MCF 10A (cell line): ENCODE measurements at places on chromosomes 16 and 17.

GRCh38 chr16:87724490-87725291 lies 41.1 kb downstream of the KLHDC4 start:
- no peak for DNase-seq

DNA sequence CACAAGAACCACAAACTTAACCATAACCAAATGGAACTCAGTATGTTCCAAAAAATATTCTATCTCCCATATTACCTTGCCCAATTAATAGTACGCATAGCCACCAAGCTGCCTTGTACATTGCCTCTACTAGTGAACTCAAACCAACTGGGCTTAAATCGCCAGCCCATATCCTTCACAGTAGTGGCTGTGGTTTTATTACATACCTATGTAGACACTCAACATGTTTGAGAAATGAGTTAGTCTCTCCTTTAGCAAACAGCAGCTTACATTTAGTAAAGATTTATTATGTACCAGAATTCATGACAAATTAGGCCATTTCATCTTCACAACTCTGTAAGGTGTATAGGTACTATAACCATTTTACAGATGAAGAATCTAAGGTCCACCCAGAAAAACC lies 41.4 kb downstream of the GRB2 start:
- peak; percentile 21 for DNase-seq

- no peak for DNase-seq
These were observed 7.0 kb downstream of the CD2BP2 start for GRCh38 chr16:30348113-30348512.

DNA sequence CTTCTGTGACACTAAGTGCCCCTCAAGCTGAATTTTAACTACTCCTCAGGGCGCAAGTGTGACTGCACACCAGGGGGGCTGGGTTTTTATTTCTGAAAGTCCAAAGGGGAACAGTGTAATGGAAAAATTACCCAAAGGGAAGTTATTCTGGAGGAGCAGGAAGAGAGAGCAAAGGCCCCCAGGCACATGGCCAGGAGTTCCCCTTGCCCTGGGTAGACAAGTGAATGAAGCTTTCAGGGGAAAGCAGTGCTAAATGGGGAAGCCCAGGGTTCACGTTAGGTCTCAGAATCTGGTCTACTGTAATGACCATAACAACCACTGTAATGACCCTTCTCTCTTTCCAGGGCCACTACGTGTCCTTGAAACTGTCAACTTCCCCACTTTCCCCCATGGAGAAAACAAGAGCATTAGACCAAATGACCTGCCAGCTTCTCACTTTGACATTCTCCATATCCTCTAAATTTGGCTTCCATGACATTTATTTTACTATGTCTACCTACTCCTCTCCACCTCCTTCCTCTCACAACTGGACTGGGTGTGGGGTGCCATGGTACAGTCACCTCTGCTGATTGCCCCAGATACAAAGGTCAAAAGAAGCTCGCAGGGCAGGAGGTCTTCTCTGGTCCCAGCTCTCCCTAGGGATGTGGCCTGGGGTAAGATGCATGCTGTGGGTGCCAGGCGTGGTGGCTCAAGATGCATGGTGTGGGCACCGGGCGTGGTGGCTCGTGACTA lies 34.1 kb upstream of the MMP2 start:
- DNase-seq = no peak

DNA sequence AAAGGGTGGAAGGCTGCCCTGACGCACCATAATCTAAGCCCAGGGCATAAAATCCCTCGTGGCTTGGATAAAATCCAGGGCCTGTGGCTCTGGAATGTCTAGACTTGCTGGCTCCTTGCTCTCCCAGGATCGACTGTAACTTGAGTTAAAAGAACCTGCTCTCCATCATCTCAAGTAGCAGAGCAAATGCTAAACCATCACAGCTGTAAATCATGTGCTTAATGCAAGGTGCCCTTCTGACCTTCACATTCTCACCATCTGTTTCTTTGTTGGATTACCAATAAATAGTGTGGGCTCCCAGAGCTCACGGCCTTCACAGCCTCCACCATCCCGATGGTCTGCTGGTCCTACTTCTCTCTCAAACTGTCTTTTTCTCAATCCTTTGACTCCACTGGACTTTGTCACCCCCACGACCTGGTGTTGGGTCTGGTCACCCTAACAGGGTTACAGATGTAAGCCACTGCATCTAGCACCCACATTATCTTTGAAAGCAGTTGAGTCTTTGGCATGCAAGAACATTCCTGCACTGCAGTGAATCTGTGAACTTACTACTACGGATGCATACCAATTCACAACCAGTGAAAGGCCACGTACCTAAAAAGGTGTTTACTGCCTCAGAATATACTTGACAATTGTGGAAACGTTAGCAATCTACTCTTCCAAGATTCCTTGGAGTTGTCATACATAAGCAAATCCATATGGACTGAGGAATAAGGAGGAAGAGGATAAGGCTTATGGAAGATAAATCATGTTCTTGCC lies 15.3 kb downstream of the RSL1D1 start:
- peak; percentile 47 for DNase-seq

DNA sequence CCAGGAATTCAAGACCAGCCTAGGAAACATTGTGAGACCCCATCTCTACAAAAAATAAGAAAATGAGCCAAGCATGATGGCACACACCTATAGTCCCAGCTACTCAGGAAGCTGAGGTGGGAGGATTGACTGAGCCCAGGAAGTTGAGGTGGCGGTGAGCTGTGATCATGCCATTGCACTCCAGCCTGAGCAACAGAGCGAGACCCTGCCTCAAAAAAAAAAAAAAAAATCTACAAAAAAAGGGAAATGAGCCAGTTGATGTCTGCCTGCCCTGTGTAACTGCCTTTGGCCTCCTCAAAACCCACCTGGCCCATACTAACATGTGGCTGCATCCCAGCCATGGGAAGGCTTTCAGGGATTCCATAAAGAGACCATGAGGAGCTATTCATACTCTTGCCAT lies 4.5 kb downstream of the RANBP10 start:
- no peak for DNase-seq

DNA sequence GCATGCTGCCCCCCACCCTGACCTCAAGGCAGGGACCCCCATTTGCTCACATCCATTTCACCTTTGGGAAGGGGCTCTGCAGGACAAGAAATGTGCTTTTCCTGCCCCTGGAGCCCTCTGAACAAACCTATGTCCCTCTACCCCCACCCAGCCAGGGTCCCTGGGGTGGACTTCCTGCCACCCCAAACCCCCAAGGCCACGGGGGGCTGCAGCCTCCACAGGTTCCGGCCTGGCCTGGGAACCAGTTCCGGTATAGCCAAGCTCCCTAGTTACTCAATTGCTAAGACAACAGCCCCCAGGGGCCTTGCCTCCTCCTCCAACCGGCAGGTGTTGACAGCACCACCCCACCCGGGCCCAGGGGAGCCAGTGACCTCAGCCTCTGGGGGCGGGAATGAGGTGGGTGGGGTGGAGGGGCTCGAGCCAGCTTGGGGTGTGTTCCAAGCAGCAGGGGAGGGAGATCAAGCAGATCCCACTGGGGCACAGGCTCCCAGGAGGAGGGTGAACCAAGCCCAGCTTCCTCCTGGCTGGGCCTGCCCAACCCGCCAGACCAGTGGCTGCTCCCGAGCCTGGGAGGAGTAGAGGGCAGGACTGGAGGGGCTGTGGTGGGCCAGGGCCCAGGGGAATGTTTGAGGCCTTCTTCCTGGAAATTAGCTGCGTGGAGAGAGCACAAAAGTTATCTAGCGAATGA lies 6.6 kb downstream of the PNMT start:
- no peak for DNase-seq

- no peak for DNase-seq
These were observed 1.2 kb upstream of the TNRC6C start for GRCh38 chr17:77957235-77957856.

DNA sequence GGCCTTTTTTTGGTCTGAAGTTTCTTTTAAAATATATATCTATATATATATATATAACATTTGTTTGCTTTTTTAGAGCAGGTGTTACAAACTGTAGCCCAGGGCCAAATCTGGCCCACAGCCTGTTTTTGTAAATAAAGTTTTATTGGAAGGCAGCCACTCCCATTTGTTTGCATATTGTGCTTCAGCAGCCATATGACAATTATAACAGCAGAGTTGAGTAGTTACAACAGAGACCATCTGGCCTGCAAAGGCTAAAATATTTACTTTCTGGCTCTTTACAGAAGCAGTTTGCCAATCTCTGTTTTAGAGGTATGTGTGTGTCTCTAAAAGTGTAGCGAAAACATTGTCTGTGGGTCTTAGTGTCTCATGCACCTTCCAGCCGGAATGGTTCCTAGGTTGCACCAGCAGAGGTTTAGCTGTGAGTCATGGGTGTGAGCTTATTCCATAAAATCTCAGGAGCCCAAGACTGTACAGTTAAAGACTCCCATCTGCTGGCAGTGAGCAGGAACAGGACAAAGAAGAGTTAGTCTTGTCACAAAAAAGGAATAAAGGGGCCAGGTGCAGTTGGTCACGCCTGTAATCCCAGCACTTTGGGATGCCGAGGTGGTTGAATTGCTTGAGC lies 23.8 kb downstream of the LCMT1 start:
- peak; percentile 36 for DNase-seq

- DNase-seq = peak; percentile 42
These were observed 635 bp downstream of the SCPEP1 start for GRCh38 chr17:56978441-56979090.

- DNase-seq = no peak
These were observed 44.0 kb downstream of the CFAP20 start for GRCh38 chr16:58085171-58085570.

- DNase-seq = no peak
These were observed 1.6 kb upstream of the CCL14 start for GRCh38 chr17:35988164-35988563.

- no peak for DNase-seq
These were observed 37.2 kb downstream of the CDK5R1 start for GRCh38 chr17:32523827-32524552.

DNA sequence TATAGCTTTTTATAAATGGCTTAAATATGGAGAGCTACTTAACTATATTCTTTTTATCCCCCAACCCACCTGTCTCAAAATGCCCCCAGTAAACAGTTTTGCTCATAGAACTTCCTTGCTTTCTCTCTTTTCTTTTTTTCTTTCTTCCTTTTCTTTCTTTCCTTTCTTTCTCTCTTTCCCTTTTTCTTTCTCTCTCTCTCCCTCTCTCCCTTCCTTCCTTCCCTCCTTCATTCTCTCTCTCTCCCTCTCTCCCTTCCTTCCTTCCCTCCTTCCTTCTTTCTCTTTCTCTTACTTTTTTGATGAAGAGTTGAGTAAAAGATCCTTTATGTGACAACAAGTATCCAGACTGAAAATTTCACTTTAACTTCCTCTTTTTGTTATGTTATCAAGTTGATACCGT lies 48.2 kb downstream of the KCNJ2 start:
- no peak for DNase-seq

DNA sequence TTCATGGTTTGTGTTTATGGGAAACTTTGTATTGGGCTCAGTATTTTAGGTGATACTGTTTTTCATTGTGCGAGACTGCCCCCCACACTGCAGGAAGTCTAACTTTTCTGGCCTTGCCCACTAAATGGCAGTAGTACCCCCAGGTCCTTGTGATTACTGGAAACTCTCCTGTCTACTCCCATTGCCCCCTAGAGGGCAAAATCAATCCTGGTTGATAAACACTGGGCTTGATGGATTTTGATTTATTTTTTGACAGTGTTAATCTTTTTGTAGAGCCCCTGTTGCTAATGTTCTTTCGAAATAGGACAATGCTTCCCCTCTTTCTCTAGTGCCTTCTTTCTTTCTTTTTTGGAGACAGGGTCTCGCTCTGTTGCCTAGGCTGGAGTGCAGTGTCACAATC lies 15.5 kb downstream of the METTL9 start:
- DNase-seq = no peak

- peak; percentile 53 for DNase-seq
These were observed 3.9 kb downstream of the ACTG1 start for GRCh38 chr17:81508639-81509206.

DNA sequence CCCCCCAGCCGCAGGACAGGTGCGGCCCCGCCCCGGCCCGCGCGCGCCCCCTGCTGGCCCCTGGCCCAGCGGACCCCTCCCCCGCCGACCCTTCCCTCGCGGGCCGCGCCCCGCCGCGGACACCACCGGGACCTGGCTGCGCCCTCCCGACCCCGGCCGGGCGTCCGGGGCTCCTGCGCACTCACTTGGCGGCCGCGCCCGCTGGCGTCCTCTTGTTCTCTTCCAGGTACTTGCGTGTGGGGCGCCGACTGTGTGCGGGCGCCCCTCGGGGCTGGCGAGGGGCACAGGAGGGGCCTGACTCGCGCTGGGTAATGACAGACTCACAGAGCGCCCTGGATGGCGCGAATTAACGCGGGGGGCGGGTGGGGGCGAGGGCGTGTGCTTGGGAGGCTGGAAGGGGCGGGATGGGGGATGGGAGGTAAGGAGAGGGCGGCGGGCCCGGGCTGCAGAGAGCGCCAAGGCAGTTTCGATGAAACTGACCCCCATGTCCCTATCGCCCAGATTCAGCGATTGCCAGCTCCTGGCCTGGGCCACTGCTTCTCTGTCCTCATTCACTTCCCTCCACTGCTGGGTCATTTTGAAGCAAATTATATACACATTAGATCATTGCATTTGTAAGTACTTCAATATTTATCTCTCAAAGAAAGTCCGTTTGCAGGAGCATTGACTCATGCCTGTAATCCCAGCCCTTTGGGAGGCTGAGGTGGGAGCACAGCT lies 445 bp upstream of the DBNDD1 start:
- DNase-seq = peak; percentile 34

DNA sequence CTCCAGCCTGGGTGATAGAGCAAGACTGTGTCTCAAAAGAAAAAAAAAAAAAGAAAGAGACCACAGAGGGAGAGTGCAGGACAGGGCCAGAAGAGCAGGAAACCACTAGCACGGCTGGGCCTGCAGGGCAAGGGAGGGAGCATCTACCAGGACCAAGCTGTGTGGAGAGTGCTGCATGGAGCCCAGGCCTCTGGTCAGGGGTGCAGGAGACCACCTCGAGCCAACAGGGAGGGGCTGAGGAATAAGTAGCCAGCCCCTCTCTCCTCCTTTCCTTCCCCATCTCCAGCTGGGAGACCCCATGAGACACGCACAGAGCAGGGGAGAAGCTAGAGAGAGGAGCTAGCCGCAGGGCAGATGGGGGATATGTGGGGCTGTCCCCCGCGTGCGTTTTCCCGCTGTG lies 67.0 kb upstream of the DNAH17 start:
- DNase-seq = no peak

- peak; percentile 40 for DNase-seq
These were observed 54.8 kb downstream of the VMP1 start for GRCh38 chr17:59762049-59762823.

GRCh38 chr17:63356337-63356757 lies 89.8 kb downstream of the CYB561 start:
- peak; percentile 80 for DNase-seq

DNA sequence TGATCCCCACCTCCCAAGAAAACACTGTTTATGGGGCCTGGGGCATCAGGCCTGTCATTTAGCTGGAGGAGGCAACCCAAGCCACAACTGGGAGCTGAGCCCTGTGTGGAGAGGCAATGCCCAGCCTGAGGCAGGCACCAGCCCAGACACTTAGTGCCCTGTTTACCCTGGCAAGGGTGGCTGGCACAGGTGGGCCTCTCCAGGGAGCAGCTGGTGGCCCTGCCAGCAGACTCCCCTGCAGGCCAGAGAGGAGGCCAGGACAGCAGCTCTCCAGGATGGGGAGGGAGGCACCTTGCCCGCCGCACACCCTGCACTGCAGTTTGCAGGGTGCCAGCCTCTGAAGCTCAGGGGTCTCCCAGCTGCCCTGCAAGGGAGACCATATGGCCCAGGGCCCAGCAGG lies 9.1 kb upstream of the TMEM92 start:
- no peak for DNase-seq
